ENCODE measurements at places on chromosomes 6 and 20.

DNA sequence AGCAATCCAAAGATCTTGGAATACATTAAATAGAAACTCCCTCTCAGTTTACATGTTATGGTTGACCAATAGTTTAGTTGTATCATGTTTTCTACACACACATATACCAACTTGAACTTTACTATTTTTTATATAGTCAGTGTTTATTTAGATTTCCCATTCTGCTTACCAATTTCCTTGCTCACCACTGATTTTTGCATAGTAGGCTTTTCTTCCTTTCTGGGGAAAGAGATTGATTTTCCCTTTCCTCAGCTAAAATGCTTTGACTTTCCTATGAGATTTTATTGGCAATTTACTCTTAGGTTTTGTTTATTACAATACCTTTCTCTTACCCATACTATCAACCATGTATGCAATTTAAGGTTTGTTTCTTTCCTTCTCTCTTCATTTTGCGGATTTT, 665.6 kb downstream of the PTPRT start:
- no peak for DNase-seq

DNA sequence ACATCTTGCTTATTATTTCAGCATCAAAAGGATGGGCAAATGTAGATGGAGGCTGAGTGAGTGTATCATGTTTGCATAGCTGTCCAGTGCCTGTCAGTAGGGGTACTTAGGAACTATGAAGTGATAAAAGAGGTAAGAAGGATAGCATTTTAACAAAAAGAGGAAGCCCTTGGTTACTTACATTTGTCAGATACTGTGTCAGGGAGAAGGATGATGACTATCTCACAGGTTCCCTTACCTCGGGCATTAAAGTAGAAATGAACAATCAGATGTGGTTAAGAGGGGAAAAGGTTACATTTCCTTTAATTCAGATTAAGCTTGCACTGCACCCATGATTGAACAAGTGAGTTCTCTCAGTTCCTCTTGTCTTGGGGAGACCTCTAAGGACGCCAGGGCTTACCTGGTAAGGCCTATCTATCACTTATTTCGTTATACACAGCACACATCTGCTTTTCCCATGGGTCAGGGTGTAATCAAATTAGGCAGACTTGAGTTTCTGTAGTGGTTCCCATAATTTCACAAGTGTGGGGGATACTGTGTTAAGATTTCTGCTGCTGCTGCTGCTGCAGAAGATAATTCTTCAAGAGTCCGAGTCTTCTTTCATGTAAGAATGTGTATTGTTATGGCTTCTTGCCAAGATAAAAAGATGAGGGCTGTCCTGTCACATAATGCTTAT, 4.5 kb downstream of the FOXO3 start:
- no peak for DNase-seq

GRCh38 chr6:30615958-30616810, 859 bp downstream of the PPP1R10 start:
- DNase-seq, result no peak

GRCh38 chr6:107116328-107116892, 1.1 kb upstream of the BEND3 start:
- DNase-seq, result no peak

GRCh38 chr20:57322476-57322875, 7.1 kb upstream of the SPO11 start:
- DNase-seq, result no peak

DNA sequence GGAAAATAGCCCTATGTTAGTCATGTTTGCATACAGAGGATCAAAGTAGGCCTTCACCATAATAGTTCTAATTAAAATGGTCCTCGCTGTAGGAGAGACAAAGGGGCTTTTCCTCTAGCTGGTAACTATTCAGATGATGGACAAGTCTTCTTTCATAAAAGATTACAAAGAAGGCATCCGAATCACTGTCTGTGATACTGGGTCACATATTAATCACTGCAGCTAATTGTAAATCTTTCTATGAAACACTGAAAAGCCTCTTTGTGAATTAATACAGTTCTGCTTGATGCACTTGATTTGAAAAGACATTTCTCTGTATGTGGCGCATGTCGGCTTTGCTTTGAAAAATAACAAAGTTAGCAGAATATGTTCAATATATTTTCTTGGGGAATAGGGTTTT, 520.8 kb downstream of the KIF16B start:
- DNase-seq, result no peak

- no peak for DNase-seq
Observed at GRCh38 chr20:3753501-3754275, 13.9 kb downstream of the ADISSP start.

GRCh38 chr6:109377717-109378116, 4.5 kb downstream of the CD164 start:
- no peak for DNase-seq

GRCh38 chr6:5423251-5423650, 161.9 kb downstream of the FARS2 start:
- DNase-seq, result no peak

DNA sequence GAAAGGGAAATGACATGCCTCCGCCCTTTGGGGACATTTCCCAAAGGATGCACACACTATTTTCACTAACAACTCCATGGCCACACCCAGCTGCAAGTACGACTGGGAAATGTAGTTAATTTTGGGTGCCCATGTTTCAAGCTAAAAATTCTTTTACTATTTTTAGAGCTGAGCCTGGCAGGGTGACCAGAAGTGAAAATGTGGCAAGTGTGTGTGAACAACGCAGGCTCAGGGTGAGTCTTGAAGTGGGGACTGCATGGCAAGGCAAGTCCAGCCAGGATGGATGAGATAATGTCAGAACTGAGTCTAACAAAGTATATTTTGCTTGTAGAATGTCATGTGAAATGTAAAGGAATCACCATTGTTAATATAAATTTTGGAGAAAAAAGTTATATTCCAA, 17.0 kb upstream of the CD109 start:
- DNase-seq, result no peak

- DNase-seq, result no peak
Observed at GRCh38 chr6:28709478-28710349, 184.0 kb downstream of the GPX5 start.

DNA sequence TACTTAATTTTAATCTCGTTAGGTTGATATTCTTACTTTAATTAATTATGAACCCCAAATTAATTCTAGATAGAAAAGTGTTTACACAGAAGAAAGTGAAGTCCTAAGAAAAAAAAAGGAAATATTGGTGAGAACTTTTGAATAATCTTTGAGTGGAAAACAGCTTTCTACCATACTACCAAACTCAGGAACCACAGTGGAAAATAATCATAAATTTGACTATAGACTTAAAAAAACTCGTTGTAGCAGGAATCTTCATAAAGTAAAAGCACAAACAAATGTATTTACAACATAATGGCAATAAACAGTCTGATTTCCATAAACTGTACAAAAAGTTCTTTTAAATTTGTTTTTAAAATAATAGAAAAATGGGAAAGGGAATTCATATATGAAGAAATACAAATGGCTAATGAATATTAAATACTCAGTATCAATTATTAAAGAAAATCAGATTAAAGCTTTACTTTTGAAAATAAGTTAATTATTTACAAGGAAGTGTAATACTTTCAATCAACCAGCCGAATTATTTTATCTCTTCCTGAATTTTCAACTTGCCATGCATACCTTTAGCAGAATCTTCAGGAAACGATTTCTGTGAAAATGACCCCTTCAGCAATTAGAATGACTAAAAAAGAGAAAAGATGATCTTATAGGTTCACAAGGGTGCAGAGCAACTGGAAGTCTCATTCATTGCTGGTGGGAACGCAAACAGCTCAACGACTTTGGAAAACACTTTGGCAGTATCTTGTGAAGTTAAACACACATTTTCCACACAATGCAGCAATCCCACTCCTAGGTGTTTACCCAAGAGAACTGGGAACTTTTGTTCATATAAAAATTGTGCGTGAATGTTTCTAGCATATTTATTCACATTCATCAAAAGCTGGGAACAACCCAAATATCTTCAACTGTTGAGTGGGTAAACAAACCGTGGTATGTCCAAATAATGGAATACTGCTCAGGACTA, 38.5 kb upstream of the BMP6 start:
- DNase-seq, result no peak

GRCh38 chr6:80940571-80940970, 811.9 kb downstream of the TENT5A start:
- no peak for DNase-seq

GRCh38 chr20:47782920-47783552, 2.2 kb downstream of the SULF2 start:
- no peak for DNase-seq

GRCh38 chr20:20665606-20666332, 46.7 kb downstream of the RALGAPA2 start:
- no peak for DNase-seq

DNA sequence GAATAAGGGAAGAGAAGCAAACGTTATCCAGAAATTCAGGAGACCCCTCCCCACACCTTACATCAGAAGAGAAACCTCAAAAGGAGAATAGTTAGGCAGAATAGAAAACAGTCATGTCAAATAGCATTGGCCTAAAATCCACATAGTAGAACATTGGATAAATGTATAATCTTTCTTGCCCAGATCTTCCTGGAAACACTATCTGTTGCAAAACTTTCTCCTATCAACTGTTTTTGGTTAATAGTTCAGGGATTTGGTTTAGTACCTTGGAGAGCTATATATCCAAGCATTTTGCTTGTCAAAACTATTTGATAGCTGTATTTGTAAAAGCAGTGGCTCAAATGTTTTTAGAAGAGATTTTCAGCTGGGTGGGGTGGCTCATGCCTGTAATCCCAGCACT, 74.3 kb upstream of the PHACTR2 start:
- no peak for DNase-seq

- DNase-seq, result no peak
Observed at GRCh38 chr20:36634342-36634741, 11.7 kb downstream of the SLA2 start.

- DNase-seq, result no peak
Observed at GRCh38 chr6:28816909-28817807, 106.6 kb downstream of the TRIM27 start.

DNA sequence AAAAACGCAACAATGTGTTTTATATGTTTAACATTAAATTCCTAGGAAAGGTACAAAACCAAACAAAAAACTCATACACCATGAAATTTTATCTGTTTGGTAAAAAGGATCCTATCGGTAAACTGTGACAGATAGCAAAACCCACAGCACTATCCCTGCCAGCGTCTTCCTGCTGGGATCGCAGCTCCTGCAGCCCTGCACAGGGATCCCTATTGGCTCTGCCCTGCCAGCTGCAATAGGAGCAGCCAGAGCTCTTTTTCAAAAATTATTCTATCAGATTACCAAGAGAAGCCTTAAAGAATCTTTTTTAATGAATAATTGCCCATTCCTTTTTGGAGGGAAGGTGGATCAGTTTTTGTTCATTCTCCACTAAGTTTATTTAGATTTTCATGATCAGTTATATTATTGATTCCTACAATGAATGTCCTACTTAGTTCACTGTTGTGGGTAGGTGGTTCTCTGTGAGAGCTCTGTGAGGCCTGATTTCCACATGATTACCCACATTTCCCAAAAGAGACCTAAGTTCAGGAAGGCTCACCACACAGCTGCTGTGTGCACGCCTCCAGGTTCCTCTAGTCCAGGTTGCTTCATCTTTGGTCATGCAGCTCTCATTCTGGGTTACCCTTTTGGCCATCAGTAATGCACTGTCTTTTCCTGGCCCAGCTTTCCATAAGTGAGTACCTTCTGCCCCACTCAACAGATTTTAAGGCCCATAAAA, 293.8 kb downstream of the FRK start:
- no peak for DNase-seq

DNA sequence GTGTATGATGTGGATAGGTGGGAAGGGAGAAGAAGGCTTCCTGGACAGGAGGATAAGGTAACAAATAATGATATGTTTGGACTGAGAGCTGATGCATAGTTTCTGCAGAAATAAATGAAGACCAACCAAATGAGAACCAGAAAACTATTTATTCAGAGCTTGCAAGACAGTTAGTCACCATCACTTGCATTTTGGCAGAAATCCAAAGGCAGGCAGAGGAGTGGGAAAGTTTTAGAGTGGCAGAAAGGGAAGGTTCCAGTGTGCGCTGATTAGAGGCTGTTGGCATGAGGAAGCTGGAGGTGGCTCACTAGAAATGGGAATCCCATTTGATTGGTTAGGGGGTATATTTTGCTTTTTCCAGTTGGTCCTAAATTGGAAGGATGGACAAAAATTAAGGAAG, 13.0 kb upstream of the F13A1 start:
- DNase-seq, result no peak

DNA sequence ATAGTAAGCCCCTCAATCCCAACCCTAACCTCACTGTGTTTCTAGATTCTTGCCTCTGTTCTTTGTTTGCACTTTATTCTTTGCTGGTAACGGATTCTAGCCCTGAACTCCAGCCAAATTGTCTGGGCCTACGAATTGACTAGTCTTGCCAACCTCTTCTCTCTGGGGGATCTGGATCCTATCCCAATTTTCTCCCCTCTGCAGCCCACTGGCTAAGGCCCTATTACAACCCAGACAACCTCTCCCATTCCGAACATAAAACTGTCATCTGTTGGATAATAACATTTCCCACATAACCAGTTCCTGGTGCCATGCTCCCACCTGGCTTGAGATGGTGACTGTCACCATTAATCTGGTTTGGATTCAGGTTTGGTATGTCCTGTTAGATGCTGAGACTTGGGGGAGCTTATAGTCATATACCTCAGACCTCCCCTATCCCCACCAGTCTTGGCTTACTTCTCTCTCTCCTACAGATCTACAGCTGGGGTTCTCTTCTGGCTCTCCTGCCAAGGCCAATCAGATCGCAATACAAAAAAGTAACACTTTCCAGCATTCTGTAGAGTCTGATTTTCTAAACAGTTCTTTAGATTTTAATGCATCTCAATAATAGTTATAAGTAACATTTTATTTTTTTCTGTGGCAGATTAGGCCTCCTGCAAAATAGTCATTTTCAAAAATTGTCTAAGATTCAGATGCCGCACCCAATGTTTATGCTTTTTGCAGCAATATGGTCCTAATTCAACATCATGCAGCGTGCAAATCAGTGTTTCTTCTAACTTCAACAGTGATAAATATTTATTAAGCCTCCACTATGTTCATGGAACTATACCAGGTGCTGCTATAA, 29.8 kb upstream of the AHI1 start:
- no peak for DNase-seq

DNA sequence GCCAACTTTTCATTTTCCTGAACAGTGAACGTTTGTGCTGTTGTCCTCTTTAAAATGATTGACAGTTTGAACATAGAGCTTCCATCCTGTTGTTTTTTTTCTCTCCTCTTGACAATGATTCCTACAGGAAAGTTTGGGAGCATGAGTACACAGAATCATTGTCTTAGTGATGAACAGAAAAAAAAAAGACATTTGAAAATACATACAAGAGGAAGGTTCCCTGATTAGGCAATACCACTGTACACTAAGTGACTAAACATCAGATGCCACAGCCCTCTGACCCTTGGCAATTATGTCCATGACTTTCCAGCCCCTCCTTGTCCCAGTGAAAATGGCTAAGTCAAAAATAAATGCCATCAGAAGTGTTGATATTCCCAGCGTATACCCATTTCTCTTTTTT, 71.5 kb downstream of the RTN4IP1 start:
- no peak for DNase-seq

DNA sequence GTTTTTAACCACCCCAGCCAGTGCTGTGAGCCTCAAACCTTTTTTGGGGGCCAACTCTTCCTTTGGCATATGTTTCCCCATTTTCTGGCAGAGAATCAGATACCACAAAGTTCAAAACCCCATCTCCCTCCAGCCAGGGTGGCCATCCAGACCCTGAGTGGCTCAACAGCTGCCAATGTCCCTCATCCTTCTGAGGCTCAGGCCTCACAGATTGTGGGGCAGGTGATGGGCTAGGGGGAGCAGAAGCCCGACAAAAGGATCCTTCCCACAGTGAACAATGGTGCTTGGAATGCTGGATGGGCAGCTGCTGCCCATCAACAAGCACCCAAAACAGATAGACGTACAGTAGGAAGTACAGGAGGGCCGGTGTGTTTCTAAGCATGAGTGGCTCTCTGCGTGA, 42.6 kb upstream of the IL17A start:
- DNase-seq, result no peak

GRCh38 chr6:39917329-39917728, 16.9 kb downstream of the MOCS1 start:
- DNase-seq, result no peak
